ENCODE measurements at places on chromosomes 2 and 18. TPM values are rescaled to one million over a fixed set of nuclear protein-coding genes. Genes with fewer than 3 reads are reported as not detected.

DNA sequence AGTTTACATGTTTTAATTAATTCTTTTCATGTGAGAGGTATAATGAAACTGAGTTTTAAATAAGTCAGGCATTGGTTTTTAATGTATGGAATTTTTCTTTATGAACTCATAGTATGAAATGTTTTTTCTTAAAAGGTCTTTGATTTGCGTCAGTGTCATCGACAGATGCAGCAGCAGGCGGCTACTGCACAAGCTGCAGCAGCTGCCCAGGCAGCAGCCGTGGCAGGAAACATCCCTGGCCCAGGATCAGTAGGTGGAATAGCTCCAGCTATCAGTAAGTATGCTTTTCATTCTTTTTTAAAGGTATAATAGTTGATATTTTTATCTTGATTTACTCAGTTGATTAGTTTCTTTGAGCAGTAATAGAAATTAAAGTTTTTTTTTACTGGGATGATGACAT, 46.5 kb downstream of the SMAD4 start:
- no peak for DNase-seq

GRCh38 chr2:129201696-129202095, 777.8 kb upstream of the RAB6C start:
- DNase-seq, result no peak

GRCh38 chr2:113875135-113875534, 14.8 kb upstream of the ACTR3 start:
- no peak for DNase-seq

DNA sequence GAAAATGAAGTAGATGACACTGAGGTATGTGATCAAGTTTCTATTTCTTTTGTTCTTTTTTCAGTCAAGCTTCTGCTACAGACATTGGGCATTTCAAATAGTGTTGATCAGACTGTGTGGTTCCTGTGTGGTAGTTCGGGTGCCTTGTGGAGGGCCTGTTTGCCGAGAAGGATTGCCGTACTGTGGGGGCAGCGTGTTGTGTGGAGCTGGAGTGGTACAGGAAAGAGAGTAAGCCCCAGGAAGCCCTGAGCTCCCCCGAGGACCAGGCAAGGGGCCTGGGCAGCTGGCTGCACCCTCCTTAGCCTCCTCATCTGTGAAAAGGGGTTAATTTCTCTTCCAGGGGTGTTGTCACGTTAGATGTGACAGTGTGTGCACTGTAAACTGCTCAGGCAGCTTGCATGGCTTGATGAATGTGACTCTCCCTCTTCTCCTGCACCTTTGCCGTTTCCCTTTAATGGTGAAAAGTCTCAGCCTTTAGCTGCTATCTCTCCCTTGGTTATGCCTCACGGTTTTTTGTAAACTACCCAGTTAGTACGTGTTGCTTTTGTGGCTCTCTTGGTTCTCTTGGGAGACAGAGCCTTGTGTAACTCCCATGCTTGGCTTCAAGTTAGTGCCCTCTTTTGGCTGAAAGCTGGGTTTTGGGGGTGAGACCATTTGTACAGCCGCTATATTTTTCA, 19.5 kb downstream of the C2orf74 start:
- no peak for DNase-seq

DNA sequence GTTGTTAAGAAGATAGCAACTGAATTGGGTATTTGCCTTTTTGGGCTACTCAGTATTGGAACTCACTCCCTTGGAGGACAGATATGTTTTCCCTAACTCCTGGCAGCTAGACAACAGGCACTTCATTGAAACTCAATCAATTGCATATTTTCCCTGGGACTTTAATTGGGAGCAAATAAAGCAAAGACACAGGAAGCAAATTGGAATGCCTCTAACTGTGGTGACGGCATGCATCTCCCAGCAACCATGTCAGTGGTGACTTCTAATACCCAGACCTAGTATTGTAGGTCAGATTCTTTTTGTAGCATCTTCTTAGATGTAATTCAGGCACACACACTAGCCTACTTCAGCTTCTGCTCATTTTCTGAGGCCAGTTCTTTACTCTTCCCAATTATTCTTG, 164.2 kb upstream of the SETBP1 start:
- DNase-seq, result no peak

DNA sequence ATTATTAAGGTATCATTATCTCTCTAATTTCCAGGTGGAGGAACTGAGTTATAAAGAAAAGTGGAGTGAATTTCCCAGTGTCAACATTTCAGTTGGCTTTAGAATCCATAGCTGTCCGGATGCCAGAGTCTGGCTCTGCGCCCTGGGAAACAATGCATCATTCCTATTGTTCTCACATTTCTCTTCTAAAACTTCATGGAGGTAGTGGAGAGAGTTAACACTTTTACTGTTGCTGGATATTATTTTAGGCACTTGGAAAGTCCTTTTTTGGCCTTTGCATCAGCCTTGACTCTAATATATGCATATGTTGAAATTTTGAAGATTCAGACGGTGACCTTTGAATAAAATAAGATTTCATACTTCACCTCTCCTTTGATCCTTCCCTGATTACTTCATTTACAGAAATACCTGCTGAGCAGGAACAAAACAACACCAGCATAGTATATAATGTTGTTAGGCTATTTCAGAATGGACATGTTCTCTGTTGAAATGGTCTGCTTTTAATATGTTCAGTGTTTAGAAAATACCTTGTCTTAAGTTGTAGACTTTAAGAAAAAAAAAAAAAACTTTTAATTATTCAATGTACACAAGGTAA, 148.8 kb downstream of the EPHA4 start:
- DNase-seq, result no peak

DNA sequence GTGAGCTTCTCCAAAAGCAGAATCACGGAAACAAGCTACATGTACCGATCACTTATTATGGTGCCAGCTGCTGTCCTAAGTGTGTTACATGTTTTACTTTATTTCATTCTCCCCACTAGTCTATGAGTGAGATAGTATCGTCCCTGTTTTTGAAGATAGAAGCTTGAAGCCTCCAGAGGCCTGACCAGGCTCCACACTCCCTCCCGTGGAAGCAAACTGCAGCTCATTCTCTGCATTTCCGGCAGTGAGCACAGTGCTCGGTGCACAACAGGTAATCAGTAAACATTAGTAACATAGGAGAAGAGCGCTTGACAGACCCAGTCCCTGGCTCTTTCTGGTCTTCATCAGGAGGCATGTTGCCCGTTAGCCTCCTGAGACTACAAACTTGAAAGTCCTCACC, 72.9 kb downstream of the ZBTB7C start:
- no peak for DNase-seq

DNA sequence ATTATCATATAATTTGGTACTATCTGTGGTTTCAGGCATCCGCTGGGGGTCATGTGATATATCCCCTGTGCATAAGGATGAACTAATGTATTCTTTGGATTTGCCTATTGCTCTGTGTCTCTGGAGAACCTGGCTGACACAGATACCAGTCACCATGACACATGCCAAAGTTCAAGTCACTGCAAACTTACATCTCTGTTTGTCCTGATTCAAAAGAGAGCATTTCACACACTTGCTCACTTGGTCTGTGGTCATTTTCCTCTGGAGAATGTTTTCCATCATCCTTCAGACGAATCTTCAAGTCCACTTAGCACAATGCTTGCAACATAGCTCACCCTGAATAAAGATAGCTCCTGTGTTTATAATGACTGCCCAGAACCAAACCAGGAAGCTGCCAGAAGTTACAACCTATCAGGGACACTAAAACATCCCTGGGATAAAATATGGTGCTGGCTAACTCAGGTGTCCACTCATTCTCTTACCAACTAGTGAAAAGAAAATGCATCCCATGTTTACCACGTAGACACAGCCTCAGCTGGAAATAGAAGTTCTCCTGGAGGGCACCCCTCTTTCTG, 18.1 kb downstream of the SULT1C3 start:
- peak; percentile 19 for DNase-seq

- DNase-seq, result no peak
Observed at GRCh38 chr2:215904101-215904500, 109.2 kb downstream of the MREG start.

DNA sequence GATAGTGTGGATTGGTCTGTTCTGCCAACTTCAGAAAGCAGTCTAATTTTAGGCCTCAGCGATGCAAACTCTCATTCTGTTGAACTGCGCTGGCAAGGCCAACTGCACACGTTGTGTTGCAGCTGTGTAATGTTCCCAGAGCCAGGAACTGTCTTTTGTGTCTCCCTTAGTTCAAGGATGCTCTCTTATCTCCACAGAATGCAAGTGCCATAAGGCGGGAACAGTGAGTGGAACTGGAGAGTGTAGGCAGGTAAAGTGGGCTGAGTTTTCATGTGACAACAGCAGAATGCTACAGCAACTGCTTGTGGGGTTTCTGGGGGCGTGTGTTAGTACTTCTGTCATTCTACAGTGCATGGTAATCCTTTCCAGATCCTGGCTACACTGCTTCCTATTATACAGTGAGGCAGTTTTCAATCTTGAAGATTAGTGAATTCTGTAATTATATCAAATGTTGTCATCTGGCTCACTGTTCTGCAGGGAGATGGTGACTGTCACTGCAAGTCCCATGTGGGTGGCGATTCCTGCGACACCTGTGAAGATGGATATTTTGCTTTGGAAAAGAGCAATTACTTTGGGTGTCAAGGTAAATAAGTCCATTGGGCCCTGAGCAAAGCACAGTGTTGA, 125.8 kb downstream of the LAMA3 start:
- DNase-seq, result no peak

GRCh38 chr2:191635333-191636234, 42.4 kb upstream of the NABP1 start:
- DNase-seq, result peak; percentile 73

- DNase-seq, result no peak
Observed at GRCh38 chr2:168432565-168433186, 23.4 kb upstream of the CERS6 start.

GRCh38 chr2:197293252-197294007, 17.1 kb downstream of the ANKRD44 start:
- DNase-seq, result no peak

- DNase-seq, result peak; percentile 94
Observed at GRCh38 chr2:226115102-226115831, 684.4 kb downstream of the IRS1 start.

GRCh38 chr2:161371869-161372268, 44.2 kb upstream of the TBR1 start:
- DNase-seq, result no peak

SLC4A3 gene
- total RNA-seq, result 0.10 TPM

GPR39 gene
- 0.51 TPM for total RNA-seq

COL4A3 gene
- not detected for total RNA-seq

SKA1 gene
- 28.3 TPM for total RNA-seq

ABCA12 gene
- 0.04 TPM for total RNA-seq

CNTNAP5 gene
- total RNA-seq, result not detected

ABCB11 gene
- total RNA-seq, result not detected

CNDP1 gene
- total RNA-seq, result not detected
